ENCODE measurements at places on chromosomes 16 and 17.

DNA sequence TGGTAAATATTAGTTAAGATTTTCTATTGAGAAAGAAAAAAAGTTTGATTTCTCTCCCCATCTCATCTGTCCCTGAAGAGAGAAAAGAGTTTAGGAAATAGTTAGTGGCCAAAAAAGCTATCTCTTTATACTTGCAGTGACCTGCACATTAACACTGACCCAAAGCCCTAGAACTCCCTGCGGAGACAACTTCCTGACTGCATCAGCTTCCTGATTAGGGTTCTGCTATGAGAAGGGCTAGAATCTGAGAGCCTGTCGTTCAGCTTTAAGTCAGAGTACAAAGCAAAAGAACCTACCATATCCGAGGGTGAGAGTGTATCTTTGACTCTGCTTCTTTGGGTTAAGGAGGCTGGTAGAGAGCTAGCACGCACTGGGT is 24.7 kb downstream of the LIMD2 start:
- no peak for DNase-seq

- no peak for DNase-seq
These were observed 253.6 kb upstream of the XYLT1 start for GRCh38 chr16:17724242-17724898.

GRCh38 chr16:30977502-30977901 is 7.5 kb upstream of the HSD3B7 start:
- DNase-seq: no peak

- DNase-seq: no peak
These were observed 17.6 kb downstream of the CASC3 start for GRCh38 chr17:40157973-40158372.

DNA sequence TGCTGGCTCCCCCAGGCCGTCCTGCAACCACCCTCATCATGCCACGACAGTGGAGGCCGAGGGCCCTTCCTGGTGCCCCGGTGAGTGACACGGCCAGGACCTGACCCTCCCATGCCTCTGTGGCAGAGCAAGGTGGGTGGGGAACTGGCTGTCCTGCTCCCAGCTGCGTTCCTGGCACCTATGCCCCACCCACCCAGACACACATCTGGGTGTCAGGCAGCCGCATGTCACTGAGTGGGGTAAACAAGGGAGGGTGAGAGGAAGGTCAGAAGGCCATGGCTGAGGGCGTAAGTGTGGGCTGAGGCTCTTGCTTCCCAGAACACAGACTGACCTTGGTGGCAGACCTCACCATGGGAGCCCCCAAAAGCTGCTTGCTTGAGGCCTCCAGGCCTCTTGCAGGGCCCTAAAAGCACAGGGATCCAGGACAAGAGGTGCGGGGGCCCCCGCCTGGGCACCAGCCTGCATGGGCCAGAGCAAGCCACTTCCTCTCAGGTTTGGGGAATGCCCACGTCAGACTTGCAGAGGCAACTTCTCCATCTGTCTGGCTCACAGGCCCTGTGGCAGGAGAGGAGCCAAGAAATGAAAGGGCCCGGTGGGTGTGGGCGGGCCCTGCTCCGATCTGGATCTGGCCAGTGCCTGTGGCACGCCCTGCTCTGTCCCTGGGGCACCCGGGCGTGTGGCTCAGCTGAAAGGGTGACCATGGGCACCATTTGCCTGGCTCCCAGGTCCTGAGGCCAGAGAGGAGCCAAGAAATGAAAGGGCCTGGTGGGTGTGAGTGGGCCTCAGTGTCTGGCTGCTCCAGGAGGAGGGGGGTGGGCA is 3.9 kb upstream of the CCDC57 start:
- peak; percentile 62 for DNase-seq

DNA sequence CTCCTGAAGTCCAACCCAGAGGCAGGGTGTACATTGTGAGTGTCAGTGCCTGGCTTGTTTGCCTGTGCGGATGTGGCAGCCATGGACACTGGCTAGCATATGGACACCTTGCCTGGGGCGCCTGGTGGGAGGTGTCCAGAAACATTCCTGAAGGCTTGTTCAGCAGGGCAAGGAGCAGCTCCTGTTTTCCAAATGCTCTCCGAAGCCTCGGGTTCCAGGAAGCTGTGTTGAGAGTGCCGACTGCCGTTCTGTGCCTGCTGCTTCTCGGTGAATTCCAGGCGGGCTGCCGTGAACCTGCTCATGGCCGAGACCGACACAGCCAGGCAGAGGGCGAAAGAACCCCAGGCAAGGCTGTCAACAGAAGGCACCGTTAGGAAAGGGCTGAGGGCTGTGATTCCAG is 10.9 kb upstream of the DHRS7C start:
- DNase-seq: no peak

GRCh38 chr16:88601313-88602036 is 31.3 kb downstream of the ZC3H18 start:
- no peak for DNase-seq

GRCh38 chr17:7792611-7793010 is 41.4 kb upstream of the KDM6B start:
- DNase-seq: no peak

- no peak for DNase-seq
These were observed 18.2 kb downstream of the CMTM4 start for GRCh38 chr16:66678337-66678736.

DNA sequence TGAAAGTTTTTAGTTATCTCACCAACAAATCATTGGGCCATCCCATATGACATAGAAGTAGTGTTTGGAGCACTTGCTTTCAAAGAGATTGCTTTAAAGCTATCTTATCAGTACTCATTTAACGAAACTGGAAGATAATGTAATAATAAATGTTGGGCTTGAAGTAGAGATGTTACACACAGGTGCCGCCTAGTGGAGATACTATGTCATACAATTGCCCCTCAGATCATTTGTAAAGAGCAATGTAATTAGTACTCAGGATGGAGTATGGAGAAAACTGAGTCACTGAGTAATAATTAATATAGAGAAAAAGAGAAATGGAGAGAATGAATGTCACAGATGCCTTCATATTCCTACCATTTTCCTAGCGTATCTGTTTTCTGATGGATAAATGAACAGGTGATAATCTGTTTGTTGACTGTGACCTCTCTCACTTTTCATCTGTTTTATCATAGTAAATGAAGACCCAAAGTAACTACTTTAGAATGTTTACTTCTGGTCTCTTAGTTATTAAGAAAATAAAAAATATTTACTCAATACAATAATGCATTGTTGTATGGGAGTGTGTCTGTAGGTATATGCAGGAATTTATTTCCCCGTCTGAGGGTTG is 80.4 kb downstream of the EFCAB5 start:
- no peak for DNase-seq

DNA sequence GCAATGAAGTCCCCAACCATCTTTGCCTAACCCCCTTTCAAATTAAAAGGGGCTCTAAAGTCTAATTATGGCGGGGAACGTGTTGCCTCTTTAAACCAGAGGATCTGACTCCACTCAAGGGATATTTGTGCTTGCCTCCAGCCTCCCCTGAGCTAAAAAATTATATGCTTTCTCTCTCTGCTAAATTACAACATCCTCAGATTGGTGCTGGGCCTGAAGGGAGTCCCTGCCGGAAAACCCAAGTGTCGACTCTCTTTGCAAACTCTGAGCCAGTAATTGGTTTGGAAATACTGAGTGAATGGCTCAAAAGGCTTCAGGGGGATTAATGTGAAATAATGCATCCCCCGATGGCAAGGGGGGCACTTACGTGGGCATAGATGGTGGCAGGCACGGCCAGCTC is 208.5 kb upstream of the TNRC6C start:
- DNase-seq: no peak

GRCh38 chr17:77700165-77700881 is 258.2 kb upstream of the TNRC6C start:
- DNase-seq: no peak

DNA sequence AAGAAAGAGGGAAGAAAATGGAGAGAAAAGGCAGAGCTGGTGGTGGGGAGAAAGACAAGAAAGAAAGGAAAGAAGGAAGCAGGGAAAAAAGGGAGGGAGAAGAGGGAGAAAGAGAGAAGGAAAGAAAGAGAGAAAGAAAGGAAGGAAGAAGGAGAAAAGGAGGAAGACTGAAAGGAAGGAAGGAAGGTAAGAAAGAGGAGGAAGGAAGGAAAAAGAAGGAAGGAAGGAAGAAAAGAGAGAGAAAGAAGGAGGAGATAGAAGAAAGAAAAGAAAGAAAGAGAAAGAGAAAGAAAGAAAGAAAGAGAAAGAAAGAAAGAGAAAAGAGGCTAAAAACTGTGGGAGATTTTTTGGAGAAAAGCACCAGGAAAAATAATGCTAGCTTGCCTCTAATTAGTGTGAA is 561.4 kb upstream of the GOT2 start:
- no peak for DNase-seq

DNA sequence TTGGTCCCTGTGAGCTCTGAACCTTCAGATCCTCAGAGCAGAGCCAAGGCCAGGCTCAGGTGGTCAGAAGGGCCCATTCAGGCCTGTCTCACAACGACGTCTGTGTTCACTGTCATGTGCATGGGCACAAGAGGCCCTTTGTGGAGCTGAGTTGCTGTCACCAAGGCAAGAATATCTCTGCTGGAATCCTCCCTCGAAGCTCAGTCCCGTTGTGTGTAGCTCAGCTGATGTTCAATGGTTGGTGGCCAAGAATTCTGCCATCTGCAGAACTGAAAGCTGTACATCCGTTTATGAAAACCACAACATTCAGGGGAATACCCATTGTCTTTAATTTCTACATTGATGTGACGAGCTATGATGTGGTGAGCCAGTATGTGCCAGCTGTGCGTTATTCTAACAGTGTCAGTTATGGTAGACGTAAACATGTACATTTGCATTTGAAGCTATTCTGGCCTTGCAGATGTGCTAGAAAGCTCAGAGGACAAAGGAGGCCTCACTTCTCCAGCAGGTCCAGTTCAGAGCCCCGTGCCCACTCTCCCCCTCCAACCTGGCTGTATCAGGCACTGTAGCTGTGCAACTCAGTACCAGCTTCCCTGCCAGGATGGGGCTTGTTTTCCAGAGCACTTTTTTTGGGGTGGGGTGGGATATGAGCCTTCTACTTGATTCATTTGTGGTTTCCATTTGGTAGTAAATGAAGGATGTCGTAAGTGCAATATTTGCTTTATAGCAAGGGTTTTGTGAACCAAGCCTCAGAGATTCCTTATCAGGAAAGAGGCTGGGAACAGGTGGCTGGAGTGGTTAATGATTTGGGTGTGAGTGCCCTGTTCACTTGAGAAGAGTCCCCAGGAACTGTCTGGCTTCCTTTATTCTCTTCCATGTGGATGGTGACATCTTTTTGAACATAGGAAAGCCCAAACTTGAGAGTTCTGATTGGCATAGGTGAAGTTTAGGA is 56.1 kb downstream of the B9D1 start:
- no peak for DNase-seq

DNA sequence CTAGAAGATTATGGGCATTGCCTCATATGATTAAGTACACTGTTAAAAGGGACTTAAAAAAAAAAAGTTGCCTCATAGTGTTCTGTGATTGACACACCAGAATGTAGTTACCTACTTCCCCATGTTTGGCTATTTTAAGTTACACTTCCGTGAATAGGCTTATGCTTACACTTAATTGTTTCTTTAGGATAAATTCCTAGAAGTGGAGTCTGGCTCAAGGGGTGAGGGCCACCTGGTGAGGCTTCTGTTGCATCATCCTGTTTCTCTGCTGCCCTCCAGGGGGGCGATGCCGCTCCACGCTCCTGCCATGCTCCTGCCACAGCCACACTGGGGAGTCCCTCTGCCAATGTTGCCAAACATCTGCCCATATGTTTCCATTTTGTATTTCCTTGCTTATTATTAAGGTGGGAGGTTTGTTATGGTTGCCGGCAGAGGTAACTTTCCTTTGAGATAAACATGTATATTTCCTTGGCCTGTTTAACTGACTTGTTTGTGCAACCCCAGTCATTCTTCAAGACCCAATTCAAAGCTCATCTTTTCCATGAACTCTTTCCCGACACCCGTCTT is 73.1 kb downstream of the KSR1 start:
- no peak for DNase-seq

DNA sequence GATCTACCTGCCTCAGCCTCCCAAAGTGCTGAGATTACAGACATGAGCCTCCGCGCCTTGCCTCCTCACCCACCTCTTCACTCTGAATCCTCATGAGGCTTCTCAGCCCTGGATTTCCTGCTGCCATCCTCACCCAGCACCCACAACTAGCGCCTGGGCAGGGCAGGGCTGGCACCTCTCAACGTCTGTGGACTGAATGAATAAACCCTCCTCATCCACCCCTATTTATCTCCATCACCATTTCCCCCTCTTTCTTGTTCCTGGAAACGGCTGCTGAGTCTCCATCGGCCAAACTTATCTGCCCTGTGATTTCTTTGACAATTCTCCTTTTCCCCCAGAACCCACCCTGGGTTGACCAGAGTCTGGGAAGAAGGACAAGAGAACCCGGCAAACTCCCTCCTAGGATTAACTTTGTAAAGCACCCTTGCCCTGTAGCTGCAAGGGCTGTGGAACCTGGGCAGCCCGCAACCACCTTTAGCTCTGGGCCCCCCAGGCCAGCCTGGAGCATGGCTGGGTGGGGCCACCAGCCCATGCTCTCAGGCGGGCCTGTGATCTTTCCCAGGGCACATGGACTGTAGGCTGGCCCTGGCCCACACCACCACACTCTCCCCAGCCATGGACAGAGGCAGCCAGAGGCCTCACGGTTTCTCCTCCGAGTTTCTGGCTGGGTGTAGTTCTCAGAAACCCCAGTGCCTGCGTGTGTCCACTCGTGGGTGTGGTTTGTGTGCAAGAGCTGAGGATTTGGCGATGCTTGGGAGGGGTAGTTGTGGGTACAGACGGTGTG is 2.4 kb downstream of the SPN start:
- peak; percentile 34 for DNase-seq

- DNase-seq: peak; percentile 67
These were observed 17.3 kb downstream of the BAHCC1 start for GRCh38 chr17:81412490-81413093.

GRCh38 chr16:60304066-60304465 is 1570.0 kb upstream of the GOT2 start:
- no peak for DNase-seq

DNA sequence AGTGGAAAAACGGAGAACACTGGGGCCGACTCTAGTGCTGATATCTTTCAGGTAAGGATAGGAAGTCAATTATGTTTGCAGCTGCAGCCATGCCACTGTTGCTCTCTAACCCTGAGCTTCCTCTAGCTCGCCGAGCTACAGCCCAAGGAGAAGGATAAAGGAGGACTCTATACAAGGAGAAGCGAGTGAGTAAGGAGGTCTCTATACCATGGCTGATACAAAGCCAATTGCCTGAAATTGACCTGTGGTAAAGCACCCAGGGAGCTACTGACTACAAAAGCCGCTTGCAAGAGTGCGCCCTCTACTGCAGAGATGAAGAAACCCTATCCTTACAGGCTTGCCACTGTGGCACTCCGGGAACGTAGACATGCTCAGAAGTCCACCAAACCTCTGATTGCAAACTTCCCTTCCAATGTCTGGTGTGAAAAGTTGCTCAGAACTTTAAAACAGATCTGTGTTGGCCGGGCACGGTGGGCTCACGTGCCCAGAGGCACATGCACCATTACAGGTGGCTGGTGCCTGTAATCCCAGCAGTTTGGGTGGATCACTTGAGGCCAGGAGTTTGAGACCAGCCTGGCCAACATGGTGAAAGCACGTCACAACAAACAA is 10.8 kb upstream of the SLC46A1 start:
- DNase-seq: peak; percentile 45

- DNase-seq: no peak
These were observed 91.6 kb downstream of the ZDHHC7 start for GRCh38 chr16:84919708-84920107.

Data from CD8-positive, alpha-beta memory T cell (primary cell).